AG20443 (cell line): ENCODE measurements at places on chromosomes 4 and X.

GRCh38 chr4:84927428-84927827, 39.1 kb downstream of the WDFY3 start:
- no peak for DNase-seq

- DNase-seq = no peak
Observed at GRCh38 chr4:17630228-17630627, 15.8 kb downstream of the MED28 start.

DNA sequence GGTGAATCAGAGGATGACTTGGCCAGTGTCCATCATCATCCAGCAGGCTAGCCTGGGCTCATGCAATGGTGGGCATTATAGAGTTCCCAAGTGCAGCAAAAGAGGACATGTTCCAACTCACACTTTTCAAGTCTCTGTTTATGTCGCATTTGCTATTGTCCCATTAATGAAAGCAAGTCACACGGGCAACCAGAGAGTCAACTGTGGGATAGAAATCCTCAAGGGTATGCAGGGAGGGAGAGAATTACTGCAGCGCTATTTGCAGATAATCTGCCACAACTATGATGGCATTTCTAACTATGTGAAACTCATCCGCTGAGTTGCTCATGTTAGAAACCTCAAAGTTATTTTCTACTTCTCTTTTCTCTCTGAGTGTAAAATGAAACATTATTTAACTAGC, 78.5 kb upstream of the TAB3 start:
- no peak for DNase-seq

DNA sequence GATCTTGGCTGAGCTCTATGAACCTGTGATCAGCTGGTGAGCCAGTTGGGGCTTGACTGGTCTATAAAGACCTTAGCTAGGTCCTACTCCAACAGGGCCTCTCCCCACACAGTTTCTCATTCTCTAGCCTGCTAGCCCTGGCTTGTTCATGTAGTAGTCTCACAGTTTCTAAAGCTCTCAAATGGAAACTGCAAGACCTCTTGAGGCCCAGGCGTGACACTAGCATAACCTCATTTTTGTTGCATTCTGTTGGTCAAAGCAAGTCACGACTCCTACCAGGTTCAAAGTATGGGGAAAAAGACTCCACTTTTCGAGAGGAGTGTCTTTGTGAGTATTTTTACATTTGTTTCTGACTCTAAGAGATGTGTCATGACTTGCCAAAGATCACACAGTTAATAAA, 50.9 kb downstream of the CEP44 start:
- no peak for DNase-seq

DNA sequence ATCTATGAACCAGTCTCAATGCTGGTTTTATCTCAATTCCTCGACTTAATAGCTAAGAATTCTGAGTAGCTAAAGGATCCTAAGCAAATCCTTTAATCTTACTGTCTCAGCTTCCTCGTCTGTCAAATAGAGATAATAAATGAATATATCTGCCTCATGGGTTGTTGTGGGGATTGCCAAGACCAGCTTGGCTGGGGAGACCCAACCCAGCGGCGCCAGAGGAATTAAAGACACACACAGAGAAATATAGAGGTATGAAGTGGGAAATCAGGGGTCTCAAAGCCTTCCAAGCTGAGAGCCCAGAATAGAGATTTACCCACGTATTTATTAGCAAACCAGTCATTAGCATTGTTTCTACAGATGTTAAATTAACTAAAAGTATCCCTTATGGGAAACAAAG, 41.9 kb downstream of the SLC34A2 start:
- DNase-seq = no peak

GRCh38 chrX:3518870-3519269, 172.4 kb upstream of the MXRA5 start:
- DNase-seq = peak; percentile 76

DNA sequence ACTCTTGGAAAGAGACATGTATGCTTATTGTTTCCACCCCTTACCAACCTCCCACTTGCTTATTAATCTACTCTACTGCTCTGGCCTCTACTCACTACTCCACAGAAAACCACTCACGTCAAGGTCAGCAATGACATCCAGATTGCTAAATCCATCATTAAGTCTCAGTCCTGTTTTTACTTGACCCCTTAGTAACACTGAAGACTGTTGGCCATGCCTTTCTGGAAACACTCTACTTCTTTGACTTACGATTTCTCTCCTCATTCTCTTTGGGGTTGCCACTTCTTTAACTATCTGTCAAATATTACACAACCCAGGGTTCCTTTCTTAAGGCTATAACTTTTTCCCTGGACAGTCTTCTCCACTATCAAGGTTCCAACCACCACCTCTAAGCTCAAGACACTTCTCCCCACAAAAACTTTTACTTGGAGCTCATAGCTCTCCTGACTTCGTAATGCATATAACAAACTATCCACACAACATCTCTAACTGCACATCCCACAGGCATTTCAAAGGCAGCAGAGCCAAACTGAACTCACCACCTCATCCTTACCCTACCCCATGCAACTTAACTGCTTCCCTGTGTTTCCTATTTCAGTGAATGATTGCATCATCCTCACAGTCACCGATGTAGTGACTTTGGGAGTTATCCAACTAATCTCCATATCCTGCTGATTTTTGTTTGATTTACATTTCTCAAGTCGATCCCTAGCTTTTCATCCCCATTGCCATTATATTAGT, 15.8 kb upstream of the MAGEA4 start:
- DNase-seq = peak; percentile 19

- no peak for DNase-seq
Observed at GRCh38 chr4:162352580-162353107, 188.8 kb upstream of the FSTL5 start.

DNA sequence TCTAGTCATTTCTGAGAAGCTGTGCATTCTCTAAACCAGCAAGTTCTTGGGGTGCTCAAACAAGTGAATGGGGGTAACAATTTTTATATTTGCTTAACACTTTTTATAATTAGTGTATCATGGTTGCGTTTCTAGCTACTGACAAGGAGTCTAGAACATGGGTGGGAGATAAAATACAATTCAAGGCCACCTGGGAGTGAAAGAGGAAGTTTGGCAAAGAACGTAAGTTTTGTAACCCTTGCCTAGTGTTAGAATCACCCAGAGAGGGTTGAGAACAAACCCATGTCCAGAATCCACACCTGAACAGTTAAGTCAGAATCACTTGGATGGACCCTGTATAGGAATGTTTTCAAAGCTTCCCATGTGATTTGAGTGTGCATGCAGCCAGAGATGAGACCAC, 92.7 kb downstream of the AFF2 start:
- no peak for DNase-seq

GRCh38 chrX:135109554-135109953, 10.8 kb downstream of the ETDB start:
- DNase-seq = no peak

GRCh38 chr4:71293705-71294104, 45.1 kb upstream of the SLC4A4 start:
- peak; percentile 44 for DNase-seq

- DNase-seq = peak; percentile 70
Observed at GRCh38 chr4:53019485-53020382, 157.6 kb downstream of the RASL11B start.

DNA sequence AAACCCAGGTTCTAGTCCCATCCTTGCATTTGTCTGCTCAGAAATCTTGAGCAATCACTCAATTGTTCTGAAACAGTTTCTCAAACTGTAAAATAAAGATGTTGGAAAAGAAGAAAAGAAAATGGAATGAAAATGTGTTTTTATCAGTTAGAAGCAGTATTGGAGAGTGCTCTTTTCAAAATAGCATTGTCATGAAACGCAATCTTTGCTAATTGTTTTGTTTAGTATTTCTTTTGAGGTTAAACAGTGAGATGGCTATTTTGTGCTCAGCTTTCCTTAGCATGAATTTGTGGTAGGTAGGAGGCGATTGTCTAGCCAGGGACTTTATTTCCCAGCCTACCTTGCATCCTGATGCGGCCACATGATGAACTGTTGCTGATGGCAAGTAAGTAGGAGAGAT, 10.6 kb upstream of the HPF1 start:
- DNase-seq = no peak

DNA sequence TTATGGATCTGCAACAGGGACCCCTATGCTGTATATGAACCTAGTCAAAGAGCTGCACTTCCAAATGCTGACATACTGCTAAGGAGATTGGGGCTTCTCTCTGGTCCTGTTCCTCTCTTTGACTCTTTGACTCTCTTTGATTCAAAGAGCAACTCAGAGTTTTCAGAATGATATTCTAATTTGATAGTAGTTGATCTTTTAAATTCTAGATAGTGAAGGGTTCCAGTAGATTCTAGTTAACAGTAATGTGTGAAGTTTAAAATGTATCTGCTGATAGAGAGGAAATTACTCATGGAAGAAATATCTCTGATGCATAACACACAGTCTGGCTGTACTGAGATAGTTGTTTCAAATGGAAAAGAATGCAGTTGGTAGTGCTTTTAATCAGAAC, 239.1 kb downstream of the RASL11B start:
- peak; percentile 39 for DNase-seq

GRCh38 chr4:7507381-7507780, 72.7 kb upstream of the PSAPL1 start:
- no peak for DNase-seq

DNA sequence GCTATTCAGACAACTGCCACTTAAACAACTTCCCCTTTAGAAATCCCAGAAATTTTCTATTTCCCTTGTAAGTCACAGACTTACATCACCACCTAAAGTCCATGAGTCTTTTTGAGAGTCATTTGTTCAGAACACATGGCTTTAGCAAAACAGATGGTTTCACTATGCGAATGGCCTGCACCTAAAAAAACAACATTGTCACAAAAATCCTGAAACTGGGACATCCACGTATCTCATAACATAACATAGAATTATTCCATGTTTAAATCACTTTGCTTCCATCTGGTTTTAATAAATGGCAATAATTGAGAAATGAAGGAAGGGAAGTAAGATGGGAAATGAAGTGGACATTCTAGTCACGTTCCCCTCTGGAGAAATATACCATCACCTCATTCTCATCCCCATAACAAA, 155.3 kb upstream of the EDNRA start:
- no peak for DNase-seq

GRCh38 chr4:165779950-165780670, 92.9 kb upstream of the TLL1 start:
- DNase-seq = no peak

- no peak for DNase-seq
Observed at GRCh38 chr4:81607950-81608349, 136.2 kb upstream of the RASGEF1B start.

GRCh38 chrX:110412971-110413726, 54.5 kb downstream of the RTL9 start:
- peak; percentile 65 for DNase-seq

DNA sequence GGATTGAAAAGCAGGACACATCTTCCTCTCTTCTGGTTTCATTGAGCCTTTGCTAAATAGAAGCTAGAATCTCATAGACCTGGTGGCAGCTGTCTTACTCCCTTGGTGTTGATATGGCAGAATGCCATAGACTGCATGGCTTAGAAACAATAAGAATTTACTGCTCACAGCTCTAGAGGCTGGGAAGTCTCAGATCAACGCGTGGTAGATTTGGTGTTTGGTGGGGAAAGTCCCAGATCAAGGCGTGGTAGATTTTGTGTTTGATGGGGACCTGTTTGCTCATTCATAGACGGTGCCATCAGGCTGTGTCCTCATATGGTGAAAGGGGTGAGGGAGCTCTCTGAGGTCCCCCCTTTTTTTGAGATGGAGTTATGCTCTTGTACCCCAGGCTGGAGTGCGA, 57.6 kb upstream of the PPP2R3B start:
- no peak for DNase-seq

DNA sequence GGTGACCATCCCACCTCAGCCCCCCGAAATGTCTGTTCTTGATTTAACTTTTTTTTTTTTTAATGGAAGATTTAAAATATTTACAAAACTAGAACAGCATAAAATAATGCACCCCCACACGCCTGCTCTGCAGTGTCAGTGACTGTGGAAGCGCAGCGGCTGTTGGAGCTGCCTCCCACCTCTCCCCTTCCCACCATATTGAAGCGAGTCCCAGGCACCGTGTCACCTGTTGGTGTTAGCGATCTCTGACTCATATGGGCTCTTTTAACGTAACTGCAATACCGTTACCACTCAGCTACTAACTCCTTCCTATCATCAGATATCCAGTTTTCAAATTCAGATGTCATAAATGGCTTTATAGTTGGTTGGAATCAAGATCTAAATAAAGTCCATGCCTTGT, 17.1 kb upstream of the TADA2B start:
- DNase-seq = no peak
